ENCODE measurements at places on chromosomes 2 and 18. TPM values are rescaled to one million over a fixed set of nuclear protein-coding genes. Genes with fewer than 3 reads are reported as not detected.

DNA sequence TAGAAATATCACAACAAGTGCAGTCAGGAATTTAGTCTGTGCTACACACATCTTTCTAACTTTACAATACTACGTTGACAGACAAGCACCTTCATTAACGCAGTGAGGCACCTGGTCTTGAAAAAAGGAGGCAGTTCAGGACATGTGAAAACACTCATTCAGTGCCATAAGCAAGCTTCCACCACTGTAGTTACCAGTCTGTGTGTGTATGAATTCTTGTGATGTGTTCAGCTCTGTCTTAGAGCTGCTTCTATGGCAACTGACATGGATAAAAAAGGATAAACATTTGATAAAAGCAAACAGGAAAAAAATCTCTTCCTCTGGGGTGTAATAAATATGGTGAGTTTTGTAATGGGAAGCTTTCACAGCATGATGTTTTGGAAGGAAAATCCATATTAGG lies 623.8 kb upstream of the NXPH2 start:
- H3K4me3 ChIP-seq: no peak overlapping the region
- H3K27ac ChIP-seq: no peak overlapping the region
- H3K36me3 ChIP-seq: no peaks in the 10 kb centered on the region
- H3K4me1 ChIP-seq: no peaks in the 10 kb centered on the region
- DNase-seq: no peak

DNA sequence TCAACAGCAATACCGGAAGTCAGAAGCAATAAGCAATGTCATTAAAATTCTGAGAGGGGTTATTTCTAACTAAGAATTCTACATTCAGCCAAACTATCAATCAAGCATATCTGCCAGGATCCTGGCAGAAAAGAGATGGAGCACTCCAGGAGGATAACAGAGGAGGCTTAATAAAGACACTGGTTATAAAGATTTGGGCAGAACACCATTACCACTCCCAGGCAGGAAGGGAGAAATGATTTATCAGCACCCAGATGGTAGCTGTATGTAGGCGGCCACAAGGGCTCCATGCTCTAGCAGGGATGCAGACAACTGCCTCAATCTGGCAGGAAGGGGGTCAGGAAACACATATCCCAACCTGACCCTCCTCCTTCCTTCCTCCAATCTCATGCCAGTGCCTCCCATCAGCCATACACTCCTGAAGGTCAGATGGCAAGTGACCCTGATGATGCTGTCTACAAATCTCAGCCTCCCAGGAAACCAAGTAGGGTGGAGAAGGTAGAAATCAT lies 20.5 kb upstream of the TNFAIP6 start:
- H3K27ac ChIP-seq: no peak overlapping the region
- DNase-seq: peak; percentile 9
- H3K27me3 ChIP-seq: no peaks in the 10 kb centered on the region
- H3K4me1 ChIP-seq: no peaks in the 10 kb centered on the region
- no peaks in the 10 kb centered on the region for H3K36me3 ChIP-seq

DNA sequence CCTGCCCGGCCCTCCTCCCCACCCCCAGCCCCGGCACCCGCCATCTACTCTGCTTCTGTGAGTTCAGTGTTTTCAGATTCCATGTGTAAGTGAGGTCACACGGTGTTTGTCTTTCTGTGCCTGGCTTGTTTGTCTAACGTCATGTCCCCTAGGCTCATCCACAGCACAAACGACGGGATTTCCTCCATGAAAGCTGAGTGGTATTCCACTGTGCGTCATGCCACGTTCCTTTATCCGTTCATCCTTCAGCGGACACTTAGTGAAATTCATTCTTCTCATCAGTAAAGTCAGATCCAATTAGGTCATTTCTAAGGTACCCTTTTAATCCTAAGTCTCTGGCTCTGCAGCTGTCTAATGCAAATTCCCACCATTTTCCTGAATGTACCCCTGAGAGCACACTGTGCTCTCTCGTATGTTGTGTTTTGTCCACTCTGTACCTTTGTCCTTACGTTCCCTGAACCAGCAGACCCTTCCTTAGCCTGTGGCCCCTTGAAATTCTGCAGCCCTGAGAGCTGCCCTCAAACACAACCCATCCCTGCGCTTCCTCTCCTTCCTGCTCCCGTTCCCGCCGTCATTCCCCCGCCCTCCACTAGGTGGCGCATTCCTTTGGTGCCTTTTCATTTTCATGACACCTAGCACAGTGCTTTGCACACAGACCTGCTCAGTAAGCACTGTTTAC lies 44.1 kb downstream of the TRAPPC12 start:
- H3K36me3 ChIP-seq: peaks cover 56% of the 10 kb centered on the region
- H3K4me1 ChIP-seq: peaks cover 20% of the 10 kb centered on the region
- DNase-seq: no peak
- H3K27me3 ChIP-seq: no peaks in the 10 kb centered on the region
- H3K27ac ChIP-seq: no peak overlapping the region
- H3K4me3 ChIP-seq: no peak overlapping the region

The MYO3B gene
- 0.50 TPM for total RNA-seq

The SNTG2 gene
- total RNA-seq: 4.2 TPM

- H3K36me3 ChIP-seq: no peaks in the 10 kb centered on the region
- no peaks in the 10 kb centered on the region for H3K27me3 ChIP-seq
- DNase-seq: no peak
- no peak overlapping the region for H3K27ac ChIP-seq
- H3K4me1 ChIP-seq: no peaks in the 10 kb centered on the region
Measured at GRCh38 chr2:17672583-17673317, 80.9 kb downstream of the SMC6 start.

- no peak for DNase-seq
- no peaks in the 10 kb centered on the region for H3K4me1 ChIP-seq
- no peaks in the 10 kb centered on the region for H3K27me3 ChIP-seq
- no peak overlapping the region for H3K27ac ChIP-seq
- H3K4me3 ChIP-seq: no peak overlapping the region
- H3K36me3 ChIP-seq: no peaks in the 10 kb centered on the region
Measured at GRCh38 chr18:5066380-5066977, 130.6 kb downstream of the AKAIN1 start.

The SEPTIN10 gene
- total RNA-seq: 82.6 TPM

The GPR35 gene
- 2.6 TPM for total RNA-seq

The CXCR1 gene
- total RNA-seq: 0.89 TPM

The PTPRN gene
- total RNA-seq: 67.3 TPM

DNA sequence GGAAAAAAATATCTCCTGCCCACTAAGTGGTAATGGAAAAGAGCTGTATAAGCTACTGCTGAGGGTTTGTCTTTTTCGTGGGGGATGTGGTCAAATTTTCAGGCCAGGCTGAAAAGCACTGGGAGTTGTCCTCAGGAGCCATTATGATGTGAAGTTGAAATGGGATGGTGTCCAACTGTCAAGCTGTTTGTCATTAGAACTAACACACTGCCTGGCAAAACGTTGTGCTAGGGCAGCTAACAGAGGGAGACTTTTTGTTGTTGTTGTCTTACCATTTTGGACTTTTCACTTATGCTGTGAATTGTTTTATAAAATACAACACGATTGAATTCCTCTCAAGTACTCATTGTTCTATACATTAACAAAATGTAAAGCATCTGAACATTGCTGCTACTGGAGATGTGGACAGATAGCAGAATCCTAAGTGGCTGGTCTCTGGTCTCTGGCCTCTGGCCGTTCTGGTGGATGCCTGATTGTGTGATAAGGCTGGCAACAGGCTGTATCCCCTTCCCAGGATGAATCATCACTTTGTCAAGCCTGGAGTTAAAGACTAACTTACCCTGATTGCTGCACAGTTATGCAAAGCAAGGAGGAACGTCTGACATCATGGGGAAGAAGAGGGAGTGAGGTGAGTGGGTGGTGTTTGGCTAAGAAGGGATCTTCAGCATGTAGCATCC lies 2.3 kb downstream of the MYO1B start:
- H3K27ac ChIP-seq: no peak overlapping the region
- H3K4me1 ChIP-seq: peaks cover 10% of the 10 kb centered on the region
- no peaks in the 10 kb centered on the region for H3K27me3 ChIP-seq

The SLC9A2 gene
- 1.0 TPM for total RNA-seq

DNA sequence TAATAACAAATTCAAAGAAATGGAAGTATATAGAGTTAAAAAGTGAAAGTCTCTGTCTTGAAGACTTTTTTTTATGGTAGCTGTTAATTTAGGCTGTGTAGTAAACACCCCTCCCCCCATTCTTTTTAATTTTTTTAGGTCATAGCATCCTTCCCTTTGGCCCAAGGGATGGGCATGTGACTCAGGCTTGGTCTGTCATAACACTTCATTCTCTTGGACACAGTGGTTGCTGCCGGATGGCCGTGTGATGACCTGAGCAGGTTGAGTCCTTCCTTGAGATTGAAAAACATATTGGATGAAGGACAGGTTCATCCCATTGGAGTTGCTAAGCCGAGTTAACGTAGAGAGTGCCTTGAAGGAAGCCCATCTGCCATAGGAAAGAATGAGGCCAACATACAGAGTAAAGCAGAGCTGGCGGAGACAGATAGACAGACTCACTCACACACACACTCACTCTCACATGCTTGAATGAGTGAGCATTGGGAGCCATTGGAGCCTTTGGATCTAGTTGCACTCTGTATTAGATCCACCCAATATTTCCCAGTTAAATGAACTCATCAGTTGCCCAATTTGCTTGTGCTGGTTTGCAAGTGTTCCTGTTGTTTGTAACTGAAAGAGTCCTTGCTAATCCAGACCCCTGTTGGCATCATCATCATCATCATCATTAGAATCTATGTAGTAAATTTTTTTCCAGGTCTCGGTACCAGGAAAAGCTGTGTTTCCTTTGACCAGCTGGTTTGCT lies 14.7 kb downstream of the NCOA1 start:
- H3K4me3 ChIP-seq: no peak overlapping the region
- no peaks in the 10 kb centered on the region for H3K36me3 ChIP-seq
- DNase-seq: no peak
- H3K27me3 ChIP-seq: no peaks in the 10 kb centered on the region
- no peak overlapping the region for H3K27ac ChIP-seq
- no peaks in the 10 kb centered on the region for H3K4me1 ChIP-seq

The PARD6G gene
- 11.8 TPM for total RNA-seq

- DNase-seq: no peak
- no peak overlapping the region for H3K4me3 ChIP-seq
- H3K36me3 ChIP-seq: no peaks in the 10 kb centered on the region
Measured at GRCh38 chr2:88201811-88202169, 31.6 kb downstream of the THNSL2 start.

- DNase-seq: peak; percentile 77
- H3K4me3 ChIP-seq: no peak overlapping the region
- H3K4me1 ChIP-seq: no peaks in the 10 kb centered on the region
- no peaks in the 10 kb centered on the region for H3K27me3 ChIP-seq
- H3K36me3 ChIP-seq: no peaks in the 10 kb centered on the region
- no peak overlapping the region for H3K27ac ChIP-seq
Measured at GRCh38 chr2:199861132-199861774, 10.3 kb upstream of the FTCDNL1 start.

- H3K27me3 ChIP-seq: no peaks in the 10 kb centered on the region
- no peaks in the 10 kb centered on the region for H3K36me3 ChIP-seq
- H3K27ac ChIP-seq: no peak overlapping the region
- no peak overlapping the region for H3K4me3 ChIP-seq
- H3K4me1 ChIP-seq: peaks cover 6% of the 10 kb centered on the region
Measured at GRCh38 chr2:201235860-201236811, 24.2 kb upstream of the CASP8 start.

DNA sequence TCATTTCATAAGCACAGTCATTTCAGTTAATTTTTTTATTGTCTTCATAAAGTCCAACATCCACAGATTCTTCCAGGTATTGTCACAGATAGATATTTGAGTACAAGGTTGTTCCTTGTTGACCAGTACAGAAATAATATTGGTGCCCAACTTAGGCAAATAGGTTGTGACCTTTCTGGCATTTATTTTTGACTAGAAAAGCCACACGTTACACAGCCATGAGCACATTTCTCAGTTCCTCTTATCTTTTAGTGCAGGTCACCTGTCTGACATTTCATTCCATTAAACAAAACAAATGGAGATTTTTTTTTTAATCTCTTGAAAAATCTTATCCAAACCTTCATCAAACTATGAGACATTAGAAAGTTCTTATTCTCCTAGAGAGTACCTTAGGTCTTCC lies 428.8 kb downstream of the ZNF521 start:
- no peak overlapping the region for H3K27ac ChIP-seq
- H3K4me1 ChIP-seq: peaks cover 2% of the 10 kb centered on the region
- no peaks in the 10 kb centered on the region for H3K27me3 ChIP-seq
- H3K4me3 ChIP-seq: no peak overlapping the region
- H3K36me3 ChIP-seq: no peaks in the 10 kb centered on the region

GRCh38 chr18:57270156-57270555 lies 82.2 kb upstream of the ST8SIA3 start:
- peaks cover 3% of the 10 kb centered on the region for H3K4me1 ChIP-seq
- H3K27me3 ChIP-seq: no peaks in the 10 kb centered on the region
- no peak for DNase-seq

DNA sequence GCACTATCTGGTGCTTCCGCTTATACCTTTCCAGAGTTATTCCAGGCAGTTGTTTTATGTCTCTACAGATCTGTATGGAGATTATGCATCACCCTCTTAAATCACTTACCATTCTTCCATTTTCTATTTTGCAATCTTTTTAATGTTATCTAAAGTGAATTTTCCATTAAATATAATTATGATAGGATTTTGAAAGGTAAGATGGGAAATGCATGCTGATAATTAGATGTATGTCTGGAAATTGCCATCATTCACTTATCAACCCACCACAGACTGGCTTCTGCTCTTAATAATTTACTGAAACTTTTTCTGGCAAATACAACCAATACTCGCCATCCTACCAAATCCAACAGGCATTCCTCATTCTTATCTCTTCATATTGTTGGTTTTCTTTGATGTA lies 227.4 kb upstream of the MC4R start:
- H3K27me3 ChIP-seq: no peaks in the 10 kb centered on the region
- no peak overlapping the region for H3K4me3 ChIP-seq
- no peaks in the 10 kb centered on the region for H3K36me3 ChIP-seq
- H3K4me1 ChIP-seq: no peaks in the 10 kb centered on the region
- no peak for DNase-seq

DNA sequence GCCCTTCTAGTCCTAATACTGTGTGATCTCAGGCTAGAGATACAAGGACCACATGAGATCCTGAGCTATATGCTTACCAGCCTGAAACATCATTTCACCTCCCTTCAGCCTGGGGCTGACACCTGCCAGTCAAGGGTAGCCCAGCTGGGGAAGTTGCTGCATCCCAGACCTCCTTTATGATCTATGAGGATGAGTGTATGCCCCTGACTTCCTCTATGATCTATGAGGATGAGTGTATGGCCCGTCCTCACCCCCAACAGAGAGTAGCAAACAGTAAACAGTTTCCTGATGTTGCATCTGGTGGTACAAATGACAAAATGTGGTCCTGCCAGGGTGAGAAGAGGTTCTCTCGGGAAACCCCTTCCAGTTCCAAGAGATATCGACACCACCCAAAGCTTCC lies 8.9 kb upstream of the OTOF start:
- H3K4me3 ChIP-seq: no peak overlapping the region
- no peaks in the 10 kb centered on the region for H3K36me3 ChIP-seq
- H3K27ac ChIP-seq: no peak overlapping the region
- DNase-seq: no peak
- no peaks in the 10 kb centered on the region for H3K27me3 ChIP-seq

DNA sequence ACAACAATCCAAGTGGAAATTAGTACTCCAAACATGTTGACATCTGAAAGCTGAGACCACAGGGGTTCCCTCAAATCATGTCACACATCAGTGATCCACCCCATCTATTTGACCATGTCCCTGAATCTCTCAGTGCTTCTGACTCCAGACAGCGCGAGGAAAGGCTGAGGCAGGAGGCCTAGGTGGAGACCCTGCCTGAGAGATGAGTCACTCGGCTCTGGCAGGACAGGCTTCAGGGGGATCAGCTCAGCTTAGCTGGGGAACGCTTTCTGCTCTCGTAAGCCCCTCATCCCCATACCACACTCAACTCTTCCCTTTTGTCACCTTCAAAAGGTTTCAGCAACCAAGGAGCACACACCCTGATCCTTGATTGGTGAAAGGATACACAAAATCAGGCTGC lies 5.8 kb upstream of the FAM228A start:
- peaks cover 5% of the 10 kb centered on the region for H3K4me1 ChIP-seq
- no peak overlapping the region for H3K4me3 ChIP-seq
- peaks cover 6% of the 10 kb centered on the region for H3K36me3 ChIP-seq
- DNase-seq: no peak
- H3K27me3 ChIP-seq: no peaks in the 10 kb centered on the region
